ENCODE measurements at places on chromosomes 16 and 17.

DNA sequence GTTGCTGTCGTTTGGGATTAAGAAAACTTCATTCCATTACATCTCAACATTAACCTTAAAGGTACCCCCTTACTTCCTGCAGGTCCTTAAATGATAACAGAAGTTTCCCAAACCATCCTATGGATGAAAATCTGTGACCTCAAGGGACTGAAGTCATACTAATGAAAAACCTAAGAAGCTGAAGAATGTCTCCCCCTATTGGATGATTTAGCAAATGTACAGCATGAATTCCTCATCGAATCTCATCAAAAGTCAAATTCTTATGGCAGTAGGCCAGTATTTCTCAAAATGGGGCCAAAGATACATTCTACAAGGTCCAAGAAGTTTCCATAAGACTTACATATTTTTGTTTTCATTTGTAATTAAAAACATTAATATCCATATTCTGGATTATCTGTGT, 13.5 kb downstream of the SCO1 start:
- DNase-seq: no peak

DNA sequence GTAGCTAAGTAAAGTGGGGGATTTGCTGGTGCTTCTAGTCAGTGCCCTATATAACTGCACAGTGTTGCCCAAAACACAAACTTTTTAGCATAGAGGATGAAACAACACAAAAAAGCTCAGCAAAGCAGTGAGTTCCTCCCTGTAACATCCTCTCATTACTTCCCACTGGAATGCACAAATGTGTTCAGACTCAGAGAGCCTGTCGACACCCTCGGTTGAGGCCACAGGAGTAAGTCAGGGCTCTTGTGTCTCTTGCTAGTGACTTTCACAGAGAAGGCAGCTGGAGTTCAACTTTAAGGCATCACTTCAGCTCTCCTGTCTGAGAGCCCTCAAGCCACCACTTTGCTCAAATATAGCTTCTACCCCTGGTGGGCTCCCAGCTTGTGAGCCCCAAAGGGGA, 107.2 kb upstream of the NETO2 start:
- DNase-seq: no peak

DNA sequence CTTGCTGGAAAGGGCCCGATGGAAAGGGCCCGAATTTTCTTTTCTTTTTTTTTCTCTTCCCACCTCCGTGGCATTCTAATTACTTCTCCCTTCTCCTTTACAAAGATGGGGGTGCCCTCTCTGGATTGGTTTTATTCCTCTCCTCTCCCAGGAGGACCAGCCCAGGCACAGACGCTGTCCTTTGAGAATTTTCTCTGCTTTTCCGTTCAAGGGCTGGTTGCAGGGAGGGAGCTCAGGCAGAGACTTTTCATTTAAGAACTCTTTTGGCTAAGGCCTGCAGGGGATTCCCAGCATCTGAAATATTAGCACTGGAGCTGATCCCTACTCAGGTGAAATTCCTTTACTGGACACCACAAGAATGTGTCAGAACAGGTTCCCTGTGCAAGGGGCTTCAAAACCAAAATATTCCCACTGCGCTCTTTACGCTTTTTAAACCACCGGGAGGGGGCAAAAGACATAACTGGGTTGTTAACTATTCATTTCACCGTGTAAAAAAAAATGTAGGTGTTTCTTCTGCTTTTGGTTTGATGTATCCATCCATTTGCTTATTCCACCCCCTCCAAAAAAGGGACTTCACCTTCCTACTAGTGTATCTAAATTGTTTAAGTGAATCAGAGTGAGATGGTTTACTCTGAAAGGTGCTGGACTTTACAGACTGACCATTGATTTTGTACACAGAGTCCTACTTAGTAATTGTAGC, 1.4 kb downstream of the NFAT5 start:
- peak; percentile 15 for DNase-seq

DNA sequence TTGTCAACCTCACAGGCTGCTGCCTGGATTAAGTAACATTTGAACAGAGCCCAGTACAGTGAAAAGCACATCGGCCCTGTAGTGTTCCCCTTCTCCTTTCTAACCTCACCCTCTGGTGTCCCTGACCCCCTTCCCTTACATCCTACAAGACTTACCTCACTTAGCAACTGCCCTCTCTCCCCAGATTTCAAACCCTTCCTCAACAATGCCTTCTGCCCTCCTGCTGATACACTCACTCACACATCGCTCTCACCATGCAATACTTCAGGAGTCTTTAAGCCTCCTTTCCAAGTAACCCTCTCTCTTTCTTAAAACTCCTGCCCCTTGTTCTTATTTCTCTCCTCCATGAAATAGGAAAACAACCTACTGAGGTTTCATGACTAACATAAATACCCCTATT, 17.8 kb downstream of the ZZEF1 start:
- no peak for DNase-seq

DNA sequence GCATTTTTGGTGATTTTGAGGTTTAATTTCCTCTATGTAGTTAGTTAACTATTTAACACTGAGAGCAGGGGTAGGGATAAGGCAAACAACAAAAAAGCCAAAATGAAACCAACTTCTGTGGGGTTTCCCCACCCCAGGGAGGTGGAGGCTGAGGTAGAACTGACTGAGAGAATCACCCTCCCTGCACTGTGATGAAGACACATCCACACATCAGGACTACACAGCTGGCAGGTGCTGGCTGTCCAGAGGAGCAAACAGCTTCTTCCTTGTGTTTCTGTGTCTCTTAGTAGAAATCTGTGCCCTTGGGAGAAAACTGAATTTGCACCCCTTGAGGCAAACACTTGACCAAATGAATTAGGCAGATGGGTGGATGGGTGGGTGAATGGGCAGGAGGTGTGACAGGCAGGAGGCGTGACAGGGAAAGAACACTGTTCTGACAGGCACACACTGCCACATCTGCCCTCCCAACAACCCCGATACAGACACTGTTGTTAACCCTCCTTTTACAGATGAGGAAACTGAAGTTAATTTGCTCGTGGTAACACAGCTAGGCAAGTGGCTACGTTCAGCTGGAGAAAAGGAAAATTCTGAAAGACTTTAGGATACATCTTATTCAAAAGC, 62.9 kb upstream of the AMZ2 start:
- DNase-seq: no peak

DNA sequence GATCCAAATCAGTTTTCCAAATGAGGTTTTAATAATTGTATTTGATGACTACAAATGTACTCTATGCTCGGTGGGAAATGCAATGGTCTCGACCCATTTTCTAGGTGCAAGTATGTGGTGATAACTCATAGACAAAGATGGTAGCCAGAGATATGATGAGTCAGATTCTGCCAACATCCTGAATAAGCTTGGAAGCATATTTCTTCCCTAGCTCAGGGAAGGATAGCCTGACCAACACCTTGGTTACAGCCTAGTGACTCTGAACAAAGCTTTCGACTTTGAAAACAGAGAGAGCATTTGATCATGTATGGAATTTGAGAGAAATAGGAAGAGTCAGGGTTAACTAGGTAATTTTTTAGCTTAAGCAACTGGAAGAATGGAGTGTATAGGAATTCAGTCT, 128.3 kb upstream of the MYOCD start:
- DNase-seq: no peak

- peak; percentile 83 for DNase-seq
Measured at GRCh38 chr16:4298761-4299522, 16.9 kb upstream of the GLIS2 start.
